NCI-H2081 treated with DMSO at 0.1 percent for 48 hours (cell line): ENCODE measurements at places on chromosomes 2 and 18.

- DNase-seq: no peak
Measured at GRCh38 chr2:42028571-42029148, 19.2 kb upstream of the PKDCC start.

- DNase-seq: no peak
Measured at GRCh38 chr2:151063271-151063670, 198.4 kb downstream of the RBM43 start.

DNA sequence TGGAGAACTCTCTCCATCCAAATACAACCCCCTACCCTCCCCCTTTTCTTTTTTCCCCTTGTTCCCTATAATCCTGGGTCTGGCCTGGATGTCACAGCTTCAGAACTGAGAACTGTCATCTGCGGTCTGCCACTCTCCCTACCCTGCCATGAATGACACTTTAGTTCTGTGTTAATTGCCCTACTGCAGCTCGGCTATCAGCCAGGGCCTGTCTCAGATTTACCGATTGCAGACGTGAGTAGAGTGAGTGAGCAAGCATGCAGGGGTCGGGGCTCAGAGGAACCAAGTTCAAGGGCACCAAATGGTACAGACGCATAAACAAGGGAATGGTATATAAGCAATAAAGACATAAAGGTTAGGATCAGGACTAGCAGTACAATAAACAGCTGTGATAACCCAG is 967.8 kb downstream of the BCL11A start:
- DNase-seq: no peak

- no peak for DNase-seq
Measured at GRCh38 chr2:95539290-95539689, 52.5 kb upstream of the TRIM43 start.

DNA sequence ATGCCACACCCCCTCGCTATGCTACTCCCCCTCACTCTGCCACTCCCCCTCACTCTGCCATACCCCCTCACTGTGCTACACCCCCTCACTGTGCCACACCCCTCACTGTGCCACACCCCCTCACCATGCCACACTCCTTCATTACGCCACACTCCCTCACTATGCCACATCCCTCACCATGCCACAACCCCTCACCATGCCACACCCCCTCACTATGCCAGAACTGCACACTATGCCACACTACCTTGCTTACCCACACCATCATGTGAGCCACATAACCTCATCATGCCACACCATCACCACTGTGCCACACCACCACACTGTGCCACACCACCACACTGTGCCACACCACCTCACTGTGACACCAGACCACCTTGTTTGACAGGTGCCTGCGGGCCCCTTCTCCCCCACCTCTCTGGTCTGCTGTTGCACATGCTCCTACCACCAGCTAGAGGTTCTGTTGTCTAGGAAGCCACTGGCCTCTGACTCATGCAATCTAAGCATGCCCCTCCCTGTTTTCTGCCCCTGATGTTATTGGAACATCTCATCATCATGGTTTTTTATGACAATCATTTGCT is 22.0 kb downstream of the MARCHF4 start:
- no peak for DNase-seq

GRCh38 chr2:70526126-70526525 is 27.5 kb downstream of the TGFA start:
- DNase-seq: no peak

GRCh38 chr2:206259376-206260187 is 14.9 kb upstream of the ZDBF2 start:
- DNase-seq: no peak

DNA sequence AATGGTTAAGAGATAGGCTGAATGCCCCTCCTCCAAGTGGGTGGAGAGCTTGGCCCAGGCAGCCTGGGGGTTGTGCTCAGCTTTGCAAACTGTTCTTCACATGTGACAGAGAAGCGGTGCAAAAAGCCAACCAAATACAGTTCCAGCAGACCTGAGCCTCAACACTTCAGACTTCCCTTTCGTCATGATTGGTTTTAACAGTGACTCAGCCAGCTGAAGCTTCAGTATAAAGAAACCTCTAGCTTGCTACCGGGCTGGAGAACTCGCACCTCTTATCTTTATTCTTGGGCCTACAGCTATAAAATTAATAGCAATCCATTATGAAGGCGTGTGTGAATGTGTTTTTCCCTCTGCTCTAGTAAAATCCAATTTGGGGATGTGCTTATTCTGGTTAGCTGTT is 20.0 kb downstream of the SETBP1 start:
- no peak for DNase-seq

DNA sequence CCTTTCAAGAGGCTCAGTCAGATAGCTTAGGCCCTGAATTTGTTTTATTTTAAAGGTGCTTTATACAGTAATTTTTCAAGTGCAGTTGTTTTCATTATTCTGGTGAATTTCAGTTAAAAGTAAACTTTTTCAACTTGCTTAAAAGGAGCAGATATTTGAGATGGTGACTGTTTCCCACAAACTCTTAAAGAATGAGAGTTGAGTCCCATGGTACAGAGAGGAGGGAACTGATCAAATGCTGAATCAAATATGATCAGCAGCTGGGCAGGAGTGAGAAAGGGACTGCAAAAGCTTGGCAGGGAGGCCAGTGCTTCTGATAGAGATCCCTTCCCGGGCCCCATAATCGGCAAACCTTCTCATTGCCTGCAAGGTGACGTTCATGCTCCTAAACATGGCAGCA is 91.2 kb downstream of the KCNS3 start:
- no peak for DNase-seq

- DNase-seq: no peak
Measured at GRCh38 chr2:239953418-239954061, 71.6 kb downstream of the NDUFA10 start.

- DNase-seq: no peak
Measured at GRCh38 chr2:8956774-8957173, 46.7 kb downstream of the MBOAT2 start.

- no peak for DNase-seq
Measured at GRCh38 chr2:173346035-173346434, 8.6 kb upstream of the CDCA7 start.

- no peak for DNase-seq
Measured at GRCh38 chr2:183532514-183532913, 408.3 kb downstream of the NUP35 start.

DNA sequence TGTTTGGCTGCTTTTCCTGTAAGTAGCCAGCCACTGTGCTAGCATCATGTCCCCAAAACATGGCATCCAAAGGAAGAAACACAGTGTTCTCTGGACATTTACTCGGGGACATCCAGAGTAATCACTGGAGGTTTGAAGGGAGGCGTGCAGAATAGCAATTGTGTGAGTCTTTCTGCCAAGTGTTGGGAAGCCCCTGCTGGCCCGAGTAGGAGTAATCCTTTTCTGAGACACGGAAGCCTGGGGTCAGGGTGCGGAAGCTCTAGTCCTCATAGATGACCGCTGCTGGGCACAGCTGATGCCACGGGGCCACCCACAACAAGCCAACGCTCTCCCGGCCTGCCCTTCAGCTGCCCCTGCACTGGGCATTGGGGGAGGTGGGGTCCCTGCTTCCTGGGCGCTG is 24.8 kb upstream of the HDAC4 start:
- DNase-seq: no peak

- DNase-seq: peak; percentile 96
Measured at GRCh38 chr2:159516241-159516758, 100.0 kb downstream of the BAZ2B start.

- no peak for DNase-seq
Measured at GRCh38 chr2:73561422-73561821, 80.8 kb downstream of the NAT8 start.

- peak; percentile 80 for DNase-seq
Measured at GRCh38 chr2:198700319-198700718, 757.4 kb downstream of the SATB2 start.

DNA sequence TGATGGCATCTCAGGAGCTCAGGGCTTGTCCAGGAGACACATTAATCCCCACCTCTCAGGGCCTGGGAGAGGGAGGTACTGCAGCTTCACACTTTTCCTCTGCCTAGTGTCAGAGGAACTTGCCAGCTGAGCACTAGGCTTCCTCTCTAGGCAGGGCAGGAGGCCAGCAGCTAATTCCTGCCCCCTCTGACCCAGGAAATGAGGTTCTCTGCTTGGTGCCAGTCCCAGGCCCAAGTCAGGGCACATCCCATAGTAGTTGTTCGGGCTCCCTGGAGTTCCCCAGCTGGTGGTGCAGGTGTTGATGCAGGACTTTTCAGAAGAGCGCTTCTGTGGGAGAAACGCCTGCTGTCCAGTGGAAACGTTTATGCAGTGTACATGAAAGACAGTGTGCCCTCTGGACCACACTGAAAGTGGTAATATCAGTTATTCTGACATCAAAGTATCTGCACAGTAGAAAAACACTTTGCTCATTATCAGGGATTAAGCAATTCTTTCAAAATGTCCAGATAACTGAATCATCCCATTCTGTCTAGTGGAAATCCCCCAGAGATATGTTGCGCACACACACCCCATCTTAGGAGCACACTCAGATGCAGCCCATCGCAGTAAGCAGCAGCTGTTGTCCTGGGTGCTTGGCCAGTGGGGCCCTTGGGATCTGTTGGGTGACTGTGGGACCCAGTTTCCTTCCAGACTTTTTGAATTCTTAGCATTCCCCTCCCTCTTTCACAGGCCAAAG is 17.8 kb upstream of the SCLY start:
- DNase-seq: no peak

- no peak for DNase-seq
Measured at GRCh38 chr2:138177693-138178092, 213.4 kb downstream of the HNMT start.

GRCh38 chr2:136206613-136207012 is 88.7 kb upstream of the CXCR4 start:
- no peak for DNase-seq

- DNase-seq: no peak
Measured at GRCh38 chr2:224772494-224772893, 56.3 kb upstream of the CCDC195 start.

- DNase-seq: no peak
Measured at GRCh38 chr18:76414936-76415621, 80.0 kb downstream of the ZNF516 start.

GRCh38 chr18:1503847-1504246 is 599.2 kb downstream of the ADCYAP1 start:
- DNase-seq: no peak

GRCh38 chr2:109335631-109336176 is 206.7 kb downstream of the SH3RF3 start:
- DNase-seq: no peak

- DNase-seq: no peak
Measured at GRCh38 chr2:30756051-30756719, 51.1 kb downstream of the CAPN13 start.

DNA sequence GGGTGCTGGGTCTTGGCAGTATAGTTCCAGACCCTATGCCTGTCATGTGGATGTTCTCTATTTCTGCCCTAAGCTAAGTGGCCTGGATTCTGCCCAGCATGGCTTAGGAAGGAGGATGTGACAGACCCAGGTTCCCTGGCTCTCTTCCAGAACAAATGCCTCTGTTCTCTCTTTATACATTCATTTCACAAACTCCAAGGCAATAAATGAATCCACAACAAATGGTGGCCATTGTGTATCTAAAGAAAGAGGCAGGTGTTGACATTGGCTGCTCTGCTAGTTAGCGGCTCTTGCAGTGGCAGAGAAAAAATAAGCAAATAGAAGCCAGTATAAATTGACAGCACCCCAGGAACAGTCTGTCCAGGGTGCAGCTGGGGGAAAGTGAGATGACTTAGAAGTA is 298.6 kb downstream of the SUCLG1 start:
- DNase-seq: peak; percentile 75

GRCh38 chr2:216770717-216771116 is 75.4 kb upstream of the IGFBP5 start:
- no peak for DNase-seq

DNA sequence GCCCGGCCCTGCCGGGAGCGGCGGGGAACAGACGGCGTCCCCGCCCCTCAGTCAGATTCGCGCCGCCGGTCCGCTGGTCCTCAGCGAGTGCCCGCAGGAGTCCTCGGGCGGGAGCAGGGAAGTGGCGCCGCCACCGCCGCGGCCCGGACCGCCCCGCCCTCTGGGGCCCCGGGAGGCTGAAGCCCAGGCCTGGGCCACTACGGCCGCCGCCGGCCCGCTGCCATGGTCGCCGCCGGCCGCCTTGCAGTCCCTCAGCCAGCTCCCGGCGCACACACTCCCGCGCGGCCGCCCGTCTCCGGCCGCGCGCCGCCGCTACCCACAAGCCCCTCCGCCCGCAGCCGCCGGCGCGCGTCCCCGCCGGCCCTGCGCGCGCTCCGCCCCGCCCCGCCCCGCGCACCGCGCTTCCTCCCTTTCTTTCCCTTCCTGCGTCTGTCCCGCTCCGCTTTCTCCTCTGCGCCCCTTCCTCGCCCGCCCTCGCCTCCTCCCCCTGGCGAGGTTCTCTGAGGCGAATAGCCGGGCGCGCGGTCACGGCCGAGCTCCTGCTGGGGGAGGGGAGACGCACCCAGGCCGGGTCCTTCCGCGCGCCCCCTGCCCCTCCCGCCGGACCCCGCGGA is at the start of gene ROCK2:
Gene ROCK2, minus strand, starts transcription at position 295 of the 614 bp plus-strand sequence. CDS start 500 bp downstream, outside the sequence.
- DNase-seq: peak; percentile 21

GRCh38 chr2:207219676-207220501 is 54.1 kb upstream of the KLF7 start:
- no peak for DNase-seq

DNA sequence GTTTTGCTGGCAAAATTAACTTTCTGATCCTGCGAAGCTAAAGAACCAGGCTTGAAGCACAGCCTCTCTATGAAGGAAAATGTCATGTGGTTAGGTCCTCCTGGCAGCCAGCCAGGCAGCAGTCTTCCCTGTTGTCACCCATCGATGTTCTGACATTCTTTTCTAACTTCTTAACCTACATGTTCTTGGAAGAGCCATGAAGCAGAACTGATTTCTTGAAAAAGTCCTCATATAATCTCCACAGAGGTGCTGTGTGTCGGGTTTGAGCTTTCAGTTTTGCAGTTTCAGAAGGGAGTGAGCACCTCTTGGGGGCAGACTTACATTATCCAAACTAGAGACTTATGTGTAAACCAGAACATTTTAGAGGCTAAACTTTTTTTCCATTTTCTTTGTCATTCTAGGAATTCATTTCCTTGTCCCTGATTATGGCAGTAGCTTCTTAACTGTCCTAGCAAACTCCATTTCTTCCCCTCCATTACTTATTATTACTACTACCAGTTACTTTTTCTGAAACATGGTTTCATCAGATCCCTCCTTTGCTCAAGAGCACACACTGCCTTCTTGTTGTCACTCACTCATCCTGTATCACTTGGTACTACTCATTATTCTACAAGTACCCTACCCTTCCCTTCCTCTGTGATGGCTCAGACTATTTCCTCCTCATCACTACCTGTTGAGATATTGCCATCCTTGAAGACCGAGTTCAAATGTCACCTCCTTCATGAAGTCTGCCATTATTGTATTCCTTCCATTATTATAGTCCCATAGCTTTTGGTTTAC is 31.1 kb downstream of the DOK1 start:
- no peak for DNase-seq

DNA sequence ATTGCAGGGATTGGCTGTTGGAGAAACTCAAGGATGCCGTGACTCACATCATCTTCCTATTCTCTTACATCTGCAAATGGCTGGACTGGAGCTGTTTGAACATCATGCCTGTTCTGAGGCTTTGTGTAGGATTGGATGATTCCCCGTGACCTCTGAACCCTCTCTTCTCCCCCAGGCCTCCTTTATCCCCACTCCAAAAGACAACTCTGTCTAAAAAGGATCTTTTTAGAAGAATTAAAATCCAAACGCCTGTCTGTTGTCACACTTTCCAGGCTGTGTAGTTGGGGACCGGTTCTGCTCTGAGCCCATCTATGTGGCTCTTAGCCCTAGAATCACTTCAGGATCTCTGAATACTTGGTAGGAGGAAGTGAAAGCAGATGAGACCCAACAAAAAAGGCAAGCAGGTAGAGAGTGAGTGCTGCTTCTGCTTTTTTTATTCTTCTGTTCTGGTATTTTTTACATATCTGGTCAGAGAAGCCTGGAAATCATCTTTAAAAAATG is 565 bp downstream of the SP140 start:
- DNase-seq: no peak

- no peak for DNase-seq
Measured at GRCh38 chr2:231819447-231820042, 33.3 kb downstream of the COPS7B start.
